ENCODE measurements at places on chromosomes 13 and 19. TPM values are rescaled to one million over a fixed set of nuclear protein-coding genes. Genes with fewer than 3 reads are reported as not detected.

The GPR180 gene
- total RNA-seq: 5.7 TPM

The CALR3 gene
- not detected for total RNA-seq

The ZNF560 gene
- not detected for total RNA-seq

The EDNRB gene
- total RNA-seq: 20.2 TPM

The LRRC4B gene
- total RNA-seq: 0.92 TPM

The C13orf42 gene
- not detected for total RNA-seq

The CDK8 gene
- total RNA-seq: 10.3 TPM

The ZNF677 gene
- 20.1 TPM for total RNA-seq

The CYP4F11 gene
- 0.30 TPM for total RNA-seq

The AMH gene
- total RNA-seq: 0.89 TPM

The ZNF177 gene
- total RNA-seq: 2.3 TPM
